ENCODE measurements at places on chromosomes 16 and 17.
A peak's percentile ranks its signal among the peaks of the same experiment; 100 is the strongest.

DNA sequence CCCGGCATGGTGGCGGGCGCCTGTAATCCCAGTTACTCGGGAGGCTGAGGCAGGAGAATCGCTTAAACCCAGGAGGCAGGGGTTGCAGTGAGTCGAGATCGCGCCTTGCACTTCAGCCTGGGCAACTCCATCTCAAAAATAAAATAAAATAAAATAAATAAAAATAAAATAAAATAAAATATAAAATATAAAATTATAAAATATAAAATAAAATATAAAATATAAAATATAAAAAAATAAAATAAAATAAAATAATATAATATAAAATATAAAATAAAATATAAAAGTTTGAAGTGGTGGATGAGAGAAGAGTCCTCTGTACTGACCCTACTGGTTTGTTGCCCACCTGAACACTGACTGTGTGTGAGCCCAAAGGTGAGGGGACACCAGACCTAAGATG lies 15.2 kb downstream of the CCDC42 start:
- no peak for DNase-seq

- no peak for DNase-seq
Observed at GRCh38 chr16:19084139-19084538, 16.7 kb downstream of the COQ7 start.

GRCh38 chr17:58317421-58318064 lies 11.1 kb downstream of the TSPOAP1 start:
- no peak for DNase-seq

GRCh38 chr17:337866-338265 lies 14.7 kb downstream of the RPH3AL start:
- no peak for DNase-seq

- no peak for DNase-seq
Observed at GRCh38 chr17:6567528-6568183, 11.3 kb upstream of the PITPNM3 start.

GRCh38 chr17:58285422-58285810 lies 4.7 kb upstream of the MPO start:
- no peak for DNase-seq

- no peak for DNase-seq
Observed at GRCh38 chr17:27977751-27978688, 64.5 kb upstream of the NLK start.

- no peak for DNase-seq
Observed at GRCh38 chr16:53816211-53816836, 112.4 kb downstream of the FTO start.

GRCh38 chr17:57691939-57692338 lies 53.2 kb downstream of the CCDC182 start:
- no peak for DNase-seq

GRCh38 chr17:38894276-38894675 lies 24.4 kb downstream of the LASP1 start:
- DNase-seq, result no peak

GRCh38 chr16:17312094-17312710 lies 158.6 kb downstream of the XYLT1 start:
- DNase-seq, result no peak

DNA sequence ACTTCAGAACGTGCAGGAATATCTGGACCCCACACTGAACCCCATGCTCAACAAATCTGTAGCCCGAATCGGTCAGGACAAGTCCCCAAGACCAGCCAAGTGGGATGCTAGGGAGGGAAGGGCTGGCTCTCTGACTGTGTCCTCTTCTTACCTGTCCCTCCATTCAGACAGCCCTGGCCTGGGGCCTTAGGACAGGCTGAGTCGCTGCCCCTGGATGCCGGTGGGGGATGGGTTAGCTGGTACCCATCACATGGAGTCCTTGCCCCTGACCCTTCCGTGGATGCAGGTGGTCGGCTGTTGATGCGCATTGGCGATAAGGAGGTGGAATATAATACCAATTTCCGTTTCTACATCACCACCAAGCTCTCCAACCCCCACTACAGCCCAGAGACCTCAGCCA lies 16.0 kb upstream of the KDM6B start:
- DNase-seq, result no peak

- DNase-seq, result no peak
Observed at GRCh38 chr17:76740329-76741118, 2.6 kb downstream of the MFSD11 start.

DNA sequence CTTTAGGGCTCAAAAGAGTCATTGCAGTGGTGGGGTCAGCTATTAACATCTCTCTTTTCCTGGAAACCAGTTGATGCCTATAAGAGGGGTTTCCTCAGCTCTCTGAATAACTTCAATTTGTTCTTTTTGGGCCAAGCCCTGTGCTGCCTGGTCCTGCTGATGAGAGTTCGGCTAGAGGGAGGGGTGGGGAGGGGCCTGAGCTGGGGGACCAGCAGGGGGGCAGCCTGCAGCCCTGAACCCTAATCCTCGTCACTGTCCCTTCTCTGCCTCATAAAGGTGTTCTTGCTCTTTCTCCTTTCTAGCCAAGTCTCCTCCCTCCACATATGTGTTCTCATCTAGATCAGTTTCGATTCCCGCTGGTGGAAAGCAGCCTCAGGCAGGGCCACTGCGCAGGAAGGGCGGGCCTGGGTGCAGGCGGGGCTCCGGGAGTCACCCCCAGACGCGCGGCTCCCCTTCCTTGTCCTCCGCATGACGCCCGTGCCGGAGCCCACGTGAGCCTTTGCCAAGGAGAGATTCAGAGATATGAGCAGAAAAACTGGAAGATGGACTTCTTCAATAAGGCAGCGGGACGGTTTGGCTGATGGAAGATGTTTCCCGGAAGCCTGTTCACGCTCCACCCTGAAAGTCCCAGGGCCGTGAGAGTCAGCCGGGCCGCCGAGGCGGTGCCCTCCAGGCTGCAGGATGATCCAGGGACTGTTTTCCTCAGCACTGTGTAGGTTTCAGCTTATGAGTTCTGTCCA lies 15.0 kb upstream of the RHOT1 start:
- peak; percentile 24 for DNase-seq

DNA sequence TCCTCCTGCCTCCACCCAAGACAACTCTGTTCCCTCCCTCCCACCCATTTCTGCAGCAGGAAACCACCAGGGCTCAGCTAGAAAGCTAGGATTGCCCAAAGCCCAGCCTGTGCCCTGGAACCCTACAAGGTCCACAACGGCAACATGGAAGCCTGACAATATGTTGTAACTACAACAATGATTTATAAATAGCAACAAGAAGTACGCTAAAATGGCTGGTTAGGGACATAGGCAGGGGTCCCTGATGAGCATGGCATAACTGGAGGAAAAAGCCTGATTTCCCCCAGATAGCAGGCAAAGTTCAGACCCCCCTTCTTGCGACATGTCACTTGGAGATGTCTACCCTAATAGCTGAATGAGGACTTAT lies 6.6 kb downstream of the ST3GAL2 start:
- no peak for DNase-seq

DNA sequence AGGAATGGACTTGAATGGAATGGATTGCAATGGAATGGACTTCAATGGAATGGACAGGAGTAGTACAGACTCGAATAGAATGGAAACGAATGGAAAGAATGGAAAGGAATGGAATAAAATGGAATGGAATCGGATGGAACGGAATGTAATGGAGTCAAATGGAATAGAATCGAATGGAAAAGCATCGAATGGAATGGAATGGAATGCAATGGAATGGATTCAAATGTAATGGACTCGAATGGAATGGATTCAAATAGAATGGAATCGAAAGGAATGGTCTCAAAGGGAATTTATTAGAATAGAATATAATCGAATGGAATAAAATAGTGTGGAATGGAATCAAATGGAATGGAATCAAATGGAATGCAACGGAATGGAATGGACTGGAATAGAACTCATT lies 484.9 kb upstream of the WSB1 start:
- DNase-seq, result peak; percentile 42

- no peak for DNase-seq
Observed at GRCh38 chr16:88369447-88370008, 13.2 kb upstream of the ZNF469 start.

- no peak for DNase-seq
Observed at GRCh38 chr16:52283584-52284375, 263.2 kb downstream of the TOX3 start.

DNA sequence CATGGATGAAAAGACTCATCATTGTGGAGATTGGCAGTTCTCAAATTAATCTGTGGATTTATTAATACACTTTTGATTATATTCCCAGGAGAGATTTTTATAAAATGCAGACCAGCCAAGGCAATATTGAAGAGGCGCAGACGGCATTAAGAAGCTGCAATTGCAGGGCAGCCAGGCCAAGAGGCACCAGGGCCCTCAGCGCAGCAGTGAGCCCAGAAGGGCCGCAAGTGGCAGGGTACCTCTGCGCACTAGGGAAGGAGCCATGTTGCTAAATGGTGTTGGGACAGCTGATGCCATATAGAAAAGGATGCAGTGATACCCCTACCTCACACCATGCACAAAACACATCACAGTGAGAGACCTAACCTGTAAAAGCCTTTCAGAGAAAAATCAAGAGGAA lies 36.6 kb upstream of the CHMP6 start:
- DNase-seq, result no peak

DNA sequence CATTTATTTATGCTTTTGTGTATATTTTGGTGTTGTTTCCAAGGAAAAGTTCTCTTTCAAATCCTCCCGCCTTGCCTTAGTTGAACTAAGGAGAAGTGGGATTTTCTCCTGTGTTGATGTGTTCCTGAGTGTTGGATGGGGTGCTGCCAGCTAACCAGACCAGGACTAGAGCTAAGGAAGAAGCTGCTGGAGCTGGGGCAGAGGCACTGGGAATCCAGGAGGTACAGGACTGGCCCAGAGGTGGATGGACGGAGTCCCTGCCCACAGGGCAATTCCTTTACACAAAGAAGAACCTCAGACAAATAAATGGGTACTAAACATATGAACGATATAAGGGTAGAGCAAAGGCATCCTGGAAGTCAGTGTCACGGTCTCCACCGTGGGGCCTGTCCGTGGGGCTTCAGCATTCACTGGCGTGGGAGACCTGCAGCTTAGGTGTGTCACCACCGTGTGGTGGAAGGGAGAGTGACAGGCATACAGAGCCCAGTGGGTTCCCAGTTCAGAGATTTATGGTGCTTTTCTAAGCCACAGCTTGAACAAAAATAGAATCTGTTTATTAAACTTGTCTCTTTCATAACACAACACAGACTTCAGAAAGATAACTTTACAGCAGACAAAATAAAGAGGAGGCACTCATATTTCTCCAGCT lies 270.7 kb downstream of the NTN1 start:
- no peak for DNase-seq

DNA sequence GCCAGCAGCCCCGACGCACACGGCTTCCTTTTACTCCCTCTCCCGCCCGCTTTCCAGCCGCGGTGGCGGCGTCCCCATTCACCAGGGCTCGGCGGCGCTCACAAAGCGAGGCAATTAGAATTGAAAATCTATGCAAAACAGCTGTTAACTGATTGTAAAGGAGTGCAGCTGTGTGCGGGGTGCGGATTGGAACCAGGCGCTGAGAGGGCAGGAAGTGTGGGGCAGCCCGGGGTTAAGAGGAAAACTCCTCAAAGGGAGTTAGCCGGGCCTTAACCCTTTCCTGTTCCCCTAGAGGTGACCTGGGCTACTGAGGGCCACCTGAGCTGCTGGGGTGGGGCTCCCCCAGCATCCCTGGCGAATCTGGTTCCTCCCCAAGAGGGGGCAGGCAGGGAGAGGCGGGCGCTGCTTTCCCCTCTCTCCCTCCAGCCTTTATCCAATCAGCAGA lies 5.8 kb upstream of the GSE1 start:
- peak; percentile 48 for DNase-seq

- DNase-seq, result no peak
Observed at GRCh38 chr16:28494121-28494851, at the start of gene APOBR. TSS of gene APOBR (plus strand) at chr16:28494643. CDS start at chr16:28494682, 39 bp downstream.

GRCh38 chr17:81870981-81871386 lies at the start of gene ARHGDIA:
TSS of gene ARHGDIA (minus strand) at chr17:81871337. CDS start at chr17:81869930, 1,407 bp downstream.
- no peak for DNase-seq

GRCh38 chr17:78239489-78239931 lies 8.1 kb downstream of the TMEM235 start:
- DNase-seq, result no peak

DNA sequence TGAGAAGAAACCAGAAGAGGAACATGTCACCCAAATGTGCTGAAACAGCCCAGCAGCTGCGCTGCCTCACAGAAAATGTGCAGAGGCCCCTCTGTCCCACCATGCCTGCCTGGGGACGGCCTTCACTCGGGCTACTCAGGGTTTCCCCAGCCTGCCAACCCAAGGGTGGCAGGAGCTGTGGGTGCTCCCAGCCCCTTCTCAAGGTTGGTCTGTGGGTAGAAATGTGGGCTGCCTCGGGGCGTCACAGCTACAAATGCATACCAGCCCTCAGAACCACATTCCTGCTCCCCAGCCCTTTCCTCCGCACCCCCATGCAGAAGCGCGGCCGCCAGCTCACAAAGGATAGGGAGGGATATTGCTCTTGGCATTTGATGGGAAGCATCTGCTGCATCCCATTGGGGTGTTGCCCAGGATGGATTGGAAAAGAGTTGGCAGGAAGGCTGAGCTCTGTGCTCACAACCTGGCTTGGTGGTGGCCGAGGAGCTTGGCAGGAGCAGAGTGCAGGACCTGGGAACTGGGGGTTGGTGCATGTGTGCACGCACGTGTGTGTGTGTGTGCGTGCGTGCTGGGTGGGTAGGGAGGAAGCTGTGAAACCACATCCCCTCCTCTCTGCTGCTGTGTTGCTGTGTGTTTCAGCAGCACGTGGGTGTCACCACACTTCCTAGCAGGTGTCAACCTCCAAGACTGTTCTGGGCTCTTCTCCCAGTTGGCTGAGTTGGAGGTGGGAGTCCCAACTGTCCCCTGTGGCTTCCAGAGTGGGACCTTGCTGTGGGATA lies 304.4 kb downstream of the SEC14L1 start:
- DNase-seq, result no peak
